ENCODE measurements at places on chromosomes 5 and 9. TPM values are rescaled to one million over a fixed set of nuclear protein-coding genes. Genes with fewer than 3 reads are reported as not detected.

DNA sequence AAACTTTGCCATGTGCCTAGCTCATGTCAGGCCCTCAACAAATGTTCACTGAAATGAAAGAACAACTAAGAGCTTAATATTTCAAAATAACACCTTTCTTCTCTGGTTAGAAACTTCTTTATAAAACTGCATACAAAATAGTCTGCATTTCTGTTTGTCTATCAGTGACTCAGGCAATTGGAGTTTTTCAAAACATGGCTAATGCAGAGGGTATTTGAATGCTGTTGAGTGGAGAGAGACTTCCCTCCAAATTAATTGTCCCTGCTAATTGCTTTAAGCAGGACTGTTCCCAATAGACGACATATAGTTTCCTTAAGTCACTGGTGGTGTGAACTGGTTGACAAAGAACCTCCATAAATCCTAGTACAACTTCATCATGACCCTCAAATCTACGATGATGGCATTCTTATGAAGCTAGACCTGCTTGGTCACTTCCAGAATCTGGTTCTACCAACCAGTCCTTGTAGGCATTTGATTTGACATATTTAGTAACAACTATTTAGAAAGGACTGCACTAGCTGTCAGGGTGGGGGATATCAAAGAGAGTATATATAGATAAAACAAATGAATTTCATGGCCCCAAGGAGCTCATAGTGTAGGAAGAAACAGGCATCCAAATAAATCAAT is 84.5 kb downstream of the PRLR start:
- no peak overlapping the region for H3K27ac ChIP-seq
- no peak for DNase-seq
- H3K27me3 ChIP-seq, result no peaks in the 10 kb centered on the region
- no peak overlapping the region for H3K4me3 ChIP-seq

Gene SHC3
- 2.5 TPM for total RNA-seq

Gene SLC36A3
- not detected for total RNA-seq

GRCh38 chr5:10567781-10568321 is 4.0 kb downstream of the ANKRD33B start:
- DNase-seq, result no peak
- H3K27me3 ChIP-seq, result peaks cover 54% of the 10 kb centered on the region
- H3K4me1 ChIP-seq, result peaks cover 13% of the 10 kb centered on the region
- no peak overlapping the region for H3K4me3 ChIP-seq

Gene FST
- total RNA-seq, result 8.0 TPM

DNA sequence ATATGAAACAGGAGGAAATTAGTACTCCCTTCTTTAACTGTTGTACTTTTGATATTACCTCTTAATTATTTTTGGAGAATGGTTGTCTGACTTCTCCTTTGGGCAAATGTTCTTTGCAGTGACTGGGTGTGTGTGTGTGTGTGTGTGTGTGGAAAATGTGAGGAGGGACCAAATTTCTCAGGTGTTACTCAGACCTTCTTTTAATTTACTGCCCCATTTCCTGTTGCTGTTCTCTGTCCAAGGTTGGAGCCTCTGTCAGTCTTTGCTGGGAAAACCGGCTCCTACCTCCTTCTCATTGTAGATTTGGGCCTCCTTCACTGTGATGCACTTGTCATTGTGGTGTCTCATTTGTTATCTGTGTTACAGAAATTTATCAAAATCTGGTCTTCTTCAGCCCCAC is 68.4 kb downstream of the PBX3 start:
- DNase-seq, result peak; percentile 27
- peaks cover 14% of the 10 kb centered on the region for H3K4me1 ChIP-seq
- H3K27ac ChIP-seq, result 0 out of 2 replicates have a peak overlapping the region, but pooled peaks have one; percentile 39
- H3K27me3 ChIP-seq, result no peaks in the 10 kb centered on the region

Gene MSX2
- 0.17 TPM for total RNA-seq

DNA sequence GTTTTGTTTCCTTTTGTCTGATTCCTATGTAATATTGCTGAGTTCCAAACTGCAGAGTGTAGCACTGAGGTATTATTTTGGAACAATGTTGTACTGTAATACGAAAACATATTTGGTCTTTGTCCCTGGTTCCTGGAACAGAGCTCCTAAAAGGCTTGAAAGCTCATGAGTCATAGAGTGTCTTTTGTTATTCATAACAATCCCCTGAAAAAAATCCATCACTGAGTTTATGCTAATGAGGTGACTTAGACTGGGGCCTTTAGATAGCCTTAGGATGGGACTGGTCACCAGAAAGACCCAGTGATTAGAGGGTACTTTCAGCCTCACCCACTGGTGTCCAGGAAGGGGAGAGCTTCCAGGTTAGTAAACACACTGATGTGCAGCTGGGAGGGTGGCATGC is 132.7 kb upstream of the POU5F2 start:
- no peak overlapping the region for H3K4me3 ChIP-seq
- peak; percentile 14 for DNase-seq
- H3K27ac ChIP-seq, result no peak overlapping the region
- no peaks in the 10 kb centered on the region for H3K27me3 ChIP-seq

GRCh38 chr5:41416336-41416735 is 94.1 kb downstream of the PLCXD3 start:
- no peak for DNase-seq
- H3K27ac ChIP-seq, result no peak overlapping the region
- no peak overlapping the region for H3K4me3 ChIP-seq
- H3K27me3 ChIP-seq, result no peaks in the 10 kb centered on the region

DNA sequence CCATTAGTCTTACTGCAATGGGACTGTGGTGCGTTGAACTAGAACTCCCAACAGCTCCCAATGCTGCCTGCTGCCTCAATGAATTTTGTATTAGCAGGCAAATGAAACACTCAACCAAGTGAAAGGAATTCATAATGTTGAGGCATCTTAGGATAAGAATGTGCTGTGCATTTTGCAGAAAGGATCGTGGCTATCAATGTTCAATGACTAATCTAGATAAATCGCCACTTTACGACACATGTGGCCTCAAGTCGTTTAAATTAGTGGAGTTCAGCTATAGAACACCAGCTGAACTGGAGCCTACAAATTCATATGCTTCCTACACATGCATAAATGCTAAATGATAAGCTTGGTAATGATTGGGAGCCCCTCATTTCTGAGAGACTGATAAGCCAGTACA is 318.4 kb downstream of the PSAT1 start:
- DNase-seq, result no peak
- H3K4me1 ChIP-seq, result no peaks in the 10 kb centered on the region
- no peaks in the 10 kb centered on the region for H3K36me3 ChIP-seq
- no peaks in the 10 kb centered on the region for H3K27me3 ChIP-seq

Gene ARL14EPL
- not detected for total RNA-seq

Gene NTMT1
- total RNA-seq, result 44.2 TPM

- no peak overlapping the region for H3K27ac ChIP-seq
- no peaks in the 10 kb centered on the region for H3K36me3 ChIP-seq
- no peak for DNase-seq
- no peaks in the 10 kb centered on the region for H3K4me1 ChIP-seq
Measured at GRCh38 chr5:174231956-174232487, 186.5 kb downstream of the NSG2 start.

- H3K4me1 ChIP-seq, result no peaks in the 10 kb centered on the region
- no peaks in the 10 kb centered on the region for H3K27me3 ChIP-seq
- DNase-seq, result peak; percentile 40
- no peak overlapping the region for H3K4me3 ChIP-seq
- no peaks in the 10 kb centered on the region for H3K36me3 ChIP-seq
Measured at GRCh38 chr9:83962165-83962564, 17.9 kb downstream of the HNRNPK start.

Gene GABRA6
- total RNA-seq, result not detected

Gene CD180
- total RNA-seq, result not detected

DNA sequence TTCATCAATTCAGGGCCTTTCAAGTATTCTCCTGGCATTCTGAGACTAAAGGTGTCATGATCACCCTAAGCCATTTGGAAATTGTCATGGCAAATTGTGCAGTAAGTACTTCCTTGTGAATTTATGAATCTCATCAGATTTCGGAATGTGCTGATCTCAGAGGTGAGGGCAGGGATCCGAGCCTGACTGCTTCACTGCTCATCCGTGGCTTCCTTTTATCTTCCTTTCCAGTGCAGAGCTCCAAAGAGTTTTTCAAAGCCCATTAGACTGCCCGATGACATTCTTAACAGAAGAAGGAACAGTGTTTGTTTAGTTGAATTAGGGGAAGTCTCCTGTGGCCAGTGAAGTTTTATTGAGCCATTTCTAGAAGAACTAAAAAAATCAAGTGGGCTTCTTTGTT is 182.8 kb upstream of the GDNF start:
- no peaks in the 10 kb centered on the region for H3K36me3 ChIP-seq
- no peaks in the 10 kb centered on the region for H3K4me1 ChIP-seq
- H3K4me3 ChIP-seq, result no peak overlapping the region
- DNase-seq, result no peak

- H3K27ac ChIP-seq, result no peak overlapping the region
- H3K4me1 ChIP-seq, result no peaks in the 10 kb centered on the region
- H3K27me3 ChIP-seq, result no peaks in the 10 kb centered on the region
- no peak overlapping the region for H3K4me3 ChIP-seq
- no peaks in the 10 kb centered on the region for H3K36me3 ChIP-seq
- peak; percentile 83 for DNase-seq
Measured at GRCh38 chr5:152505442-152506042, 100.5 kb upstream of the NMUR2 start.

DNA sequence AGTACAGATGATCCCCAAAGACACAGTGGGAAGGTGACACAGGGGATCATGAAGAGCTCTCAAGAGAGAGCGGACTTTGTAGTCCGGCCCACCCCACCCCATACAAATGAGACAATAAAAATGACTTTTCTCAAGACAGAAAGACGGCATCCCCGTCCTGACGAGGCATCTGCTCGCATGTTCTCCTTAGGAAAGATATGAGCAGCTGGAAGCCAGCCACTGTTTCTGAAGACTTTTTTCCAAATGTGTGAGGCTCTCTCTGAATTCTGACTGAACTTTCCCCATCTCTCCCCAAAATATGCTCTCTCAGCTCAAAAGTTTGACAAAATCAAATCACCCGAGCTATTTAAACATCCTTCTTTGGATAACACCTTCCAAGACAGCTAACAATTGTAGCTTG is 105.2 kb downstream of the RFK start:
- H3K4me3 ChIP-seq, result no peak overlapping the region
- H3K36me3 ChIP-seq, result no peaks in the 10 kb centered on the region
- no peak overlapping the region for H3K27ac ChIP-seq
- H3K4me1 ChIP-seq, result no peaks in the 10 kb centered on the region
- H3K27me3 ChIP-seq, result no peaks in the 10 kb centered on the region

Gene JAKMIP2
- total RNA-seq, result 27.2 TPM

- H3K36me3 ChIP-seq, result no peaks in the 10 kb centered on the region
- H3K27me3 ChIP-seq, result no peaks in the 10 kb centered on the region
- H3K4me3 ChIP-seq, result no peak overlapping the region
- H3K4me1 ChIP-seq, result peaks cover 2% of the 10 kb centered on the region
Measured at GRCh38 chr5:74201334-74202081, 439.0 kb downstream of the ENC1 start.

DNA sequence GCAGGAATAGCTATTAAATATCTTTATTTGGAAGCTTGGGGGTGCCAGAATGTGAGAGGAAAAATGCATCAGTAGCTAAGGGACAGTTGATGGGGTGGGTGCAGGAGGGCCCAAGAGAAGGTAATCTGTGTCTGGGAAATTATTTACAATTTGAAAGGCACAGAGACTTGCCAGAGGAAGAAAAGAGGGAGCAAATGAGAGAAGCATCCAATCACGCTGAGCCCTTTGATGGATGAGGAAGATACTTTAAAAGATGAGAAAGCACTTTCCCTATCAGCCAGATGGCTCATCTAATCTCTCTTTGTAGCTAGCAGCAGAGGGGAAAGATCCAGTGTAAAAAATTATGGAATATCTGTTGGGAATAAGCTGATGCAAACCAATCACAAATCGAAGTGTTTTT is 57.0 kb upstream of the ABCA1 start:
- H3K27me3 ChIP-seq, result peaks cover 17% of the 10 kb centered on the region
- H3K36me3 ChIP-seq, result no peaks in the 10 kb centered on the region
- H3K27ac ChIP-seq, result no peak overlapping the region

DNA sequence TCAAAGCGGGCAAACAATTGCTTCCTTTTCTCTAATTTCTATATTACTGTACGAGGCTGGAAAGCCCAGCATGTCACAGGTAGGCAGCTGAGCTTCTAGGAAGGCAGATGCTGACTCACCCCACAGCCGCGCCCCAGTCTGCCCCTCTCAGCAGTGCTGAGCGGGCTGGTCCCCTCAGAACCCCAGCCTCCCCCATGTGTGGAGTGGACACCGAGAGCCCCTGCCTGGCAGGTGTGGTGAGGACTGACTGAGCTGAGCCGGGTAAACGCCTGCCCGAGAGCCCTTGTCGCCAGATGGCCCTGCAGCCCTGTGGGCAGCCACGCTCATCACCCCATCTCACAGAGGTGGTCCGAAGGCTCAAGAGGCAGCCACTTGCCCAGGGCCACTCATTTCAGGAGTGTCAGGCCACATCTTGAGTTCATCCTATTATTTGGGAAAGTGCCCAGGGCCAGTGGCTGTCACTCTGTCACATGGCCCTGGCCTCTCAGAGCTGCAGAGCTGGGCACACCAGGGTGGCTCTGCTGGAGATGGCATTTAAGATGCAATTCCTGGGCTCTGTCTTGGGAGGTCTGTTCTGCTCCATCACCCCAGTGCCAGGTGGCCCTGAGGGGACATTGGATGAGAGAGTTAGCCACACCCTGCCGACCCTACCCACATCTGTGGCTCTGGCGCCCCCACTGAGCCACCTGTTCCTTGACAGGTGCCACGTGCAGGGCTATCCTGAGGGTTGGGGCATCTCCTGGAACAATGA is 12.4 kb downstream of the CARD19 start:
- no peak overlapping the region for H3K27ac ChIP-seq
- H3K27me3 ChIP-seq, result no peaks in the 10 kb centered on the region
- H3K36me3 ChIP-seq, result no peaks in the 10 kb centered on the region
- no peak overlapping the region for H3K4me3 ChIP-seq
- no peaks in the 10 kb centered on the region for H3K4me1 ChIP-seq

Gene EQTN
- 0.24 TPM for total RNA-seq

GRCh38 chr5:169289520-169289919 is 11.4 kb downstream of the SLIT3 start:
- no peaks in the 10 kb centered on the region for H3K27me3 ChIP-seq
- no peaks in the 10 kb centered on the region for H3K36me3 ChIP-seq
- no peaks in the 10 kb centered on the region for H3K4me1 ChIP-seq

- no peak for DNase-seq
- no peak overlapping the region for H3K4me3 ChIP-seq
- no peaks in the 10 kb centered on the region for H3K36me3 ChIP-seq
- no peaks in the 10 kb centered on the region for H3K27me3 ChIP-seq
- peaks cover 30% of the 10 kb centered on the region for H3K4me1 ChIP-seq
Measured at GRCh38 chr9:70112981-70113380, 69.3 kb downstream of the MAMDC2 start.

- no peaks in the 10 kb centered on the region for H3K36me3 ChIP-seq
- no peaks in the 10 kb centered on the region for H3K27me3 ChIP-seq
- H3K4me1 ChIP-seq, result peaks cover 10% of the 10 kb centered on the region
- no peak overlapping the region for H3K27ac ChIP-seq
- H3K4me3 ChIP-seq, result no peak overlapping the region
Measured at GRCh38 chr9:110543631-110544051, 35.9 kb downstream of the SVEP1 start.

Gene ITGA1
- total RNA-seq, result 12.0 TPM

- peaks cover 22% of the 10 kb centered on the region for H3K4me1 ChIP-seq
- peaks cover 14% of the 10 kb centered on the region for H3K27me3 ChIP-seq
- no peak for DNase-seq
- no peaks in the 10 kb centered on the region for H3K36me3 ChIP-seq
- H3K4me3 ChIP-seq, result no peak overlapping the region
Measured at GRCh38 chr9:108083160-108083750, 593.7 kb upstream of the KLF4 start.

Gene MARCHF6
- 72.7 TPM for total RNA-seq
